ENCODE measurements at places on chromosomes 4 and X.

- H3K27me3 ChIP-seq: no peaks in the 10 kb centered on the region
- no peak for DNase-seq
- no peak overlapping the region for H3K4me3 ChIP-seq
- peaks cover 30% of the 10 kb centered on the region for H3K36me3 ChIP-seq
- no peak overlapping the region for H3K27ac ChIP-seq
These were observed 46.6 kb downstream of the HTT start for GRCh38 chr4:3121110-3121509.

DNA sequence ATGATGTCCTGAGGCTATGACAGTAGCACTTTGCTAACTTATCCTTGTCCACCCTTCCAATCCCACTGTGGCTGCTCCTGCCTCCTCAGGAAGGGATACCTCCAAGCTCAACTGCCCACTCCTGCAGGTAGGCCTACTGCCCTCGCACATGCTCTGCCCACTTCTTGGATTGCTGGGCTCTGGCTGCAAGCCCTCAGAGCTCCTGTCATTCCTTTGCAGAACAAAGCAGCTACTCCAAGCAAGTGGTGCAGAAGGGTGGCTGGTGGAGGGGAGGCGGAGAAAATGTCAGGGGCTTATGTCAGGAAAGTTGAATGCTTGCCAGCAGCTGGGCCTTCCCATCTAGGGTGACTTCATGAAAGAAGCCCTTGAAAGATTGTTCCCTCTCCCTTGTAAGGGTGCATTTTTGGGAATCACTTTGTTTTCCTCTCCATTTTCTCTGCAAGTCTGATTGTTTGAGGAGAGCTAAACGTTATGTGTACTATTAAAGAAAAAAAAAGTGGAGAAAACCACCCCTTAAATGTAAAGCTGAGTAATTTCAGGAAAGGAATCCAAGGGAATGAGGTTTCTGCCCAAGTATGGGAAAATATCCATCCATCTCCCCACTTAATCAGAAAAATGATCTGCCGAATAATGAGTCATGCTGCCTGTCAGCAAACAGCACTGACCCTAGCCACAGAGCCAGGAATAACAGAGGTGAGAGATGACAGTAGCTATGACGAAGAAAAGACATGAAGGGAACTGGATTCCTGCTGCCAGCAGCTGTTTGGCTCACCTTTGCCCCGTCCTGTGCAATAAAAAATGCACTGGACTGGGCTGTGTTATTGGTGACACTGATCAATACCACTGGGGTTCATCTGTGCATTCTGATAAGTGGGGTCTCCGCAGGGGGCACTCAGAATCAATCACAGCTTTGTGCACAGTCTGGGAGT lies 102.0 kb downstream of the RTL5 start:
- no peaks in the 10 kb centered on the region for H3K4me1 ChIP-seq
- no peak overlapping the region for H3K27ac ChIP-seq
- H3K27me3 ChIP-seq: peaks cover 7% of the 10 kb centered on the region
- H3K36me3 ChIP-seq: no peaks in the 10 kb centered on the region
- no peak overlapping the region for H3K4me3 ChIP-seq

GRCh38 chr4:23770011-23770410 lies 119.8 kb downstream of the PPARGC1A start:
- H3K4me3 ChIP-seq: no peak overlapping the region
- no peaks in the 10 kb centered on the region for H3K36me3 ChIP-seq
- no peaks in the 10 kb centered on the region for H3K4me1 ChIP-seq
- H3K27me3 ChIP-seq: no peaks in the 10 kb centered on the region
- H3K27ac ChIP-seq: no peak overlapping the region

- DNase-seq: no peak
- peaks cover 6% of the 10 kb centered on the region for H3K27me3 ChIP-seq
- no peak overlapping the region for H3K4me3 ChIP-seq
- no peaks in the 10 kb centered on the region for H3K36me3 ChIP-seq
These were observed 21.6 kb upstream of the MAPK10 start for GRCh38 chr4:86381431-86381830.

GRCh38 chr4:47839259-47839658 lies 1.4 kb upstream of the CORIN start:
- peaks cover 12% of the 10 kb centered on the region for H3K27me3 ChIP-seq
- peaks cover 24% of the 10 kb centered on the region for H3K4me1 ChIP-seq
- H3K36me3 ChIP-seq: peaks cover 7% of the 10 kb centered on the region
- no peak overlapping the region for H3K4me3 ChIP-seq
- peak; percentile 41 for DNase-seq

DNA sequence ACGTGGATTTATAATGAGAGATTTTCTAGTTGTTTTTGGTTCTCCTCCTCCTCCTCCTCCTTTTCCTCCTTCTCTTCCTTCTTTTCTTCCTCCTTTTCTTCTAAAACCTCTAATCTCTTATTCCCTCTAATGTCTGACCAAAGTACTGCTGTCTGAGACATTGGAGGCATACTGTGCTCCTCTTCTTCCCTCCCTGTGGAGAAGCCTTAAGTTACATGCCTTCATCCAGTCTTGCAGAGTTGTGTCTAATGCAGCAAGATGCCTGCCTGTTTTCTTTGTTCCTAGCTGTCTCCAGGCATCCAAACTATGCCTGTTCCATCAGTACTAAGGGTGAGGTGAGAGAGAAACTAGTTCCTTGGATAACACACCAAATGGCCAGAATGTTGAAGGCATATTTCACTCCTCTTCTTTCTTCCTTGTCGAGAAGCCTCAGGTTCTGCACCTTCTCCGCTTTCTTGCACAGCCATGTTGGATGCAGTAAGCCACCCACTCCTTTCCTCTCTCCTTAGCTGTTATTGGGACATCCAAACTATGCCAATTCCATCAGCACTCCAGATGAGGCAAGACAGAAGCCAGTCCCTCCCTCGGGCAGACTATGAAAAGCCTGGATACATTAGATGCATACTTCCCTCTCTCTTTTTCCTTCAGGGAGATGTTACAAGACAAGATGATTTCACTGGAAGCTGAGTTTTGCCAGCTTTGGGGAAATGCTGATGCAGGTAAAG lies 285.7 kb upstream of the TRAM1L1 start:
- H3K27ac ChIP-seq: no peak overlapping the region
- no peaks in the 10 kb centered on the region for H3K36me3 ChIP-seq
- no peaks in the 10 kb centered on the region for H3K4me1 ChIP-seq
- DNase-seq: no peak
- no peak overlapping the region for H3K4me3 ChIP-seq
- no peaks in the 10 kb centered on the region for H3K27me3 ChIP-seq

- no peak overlapping the region for H3K27ac ChIP-seq
- no peaks in the 10 kb centered on the region for H3K36me3 ChIP-seq
- H3K4me1 ChIP-seq: no peaks in the 10 kb centered on the region
- H3K27me3 ChIP-seq: peaks cover under 1% of the 10 kb centered on the region
- DNase-seq: no peak
These were observed 353.6 kb upstream of the RPS6KA3 start for GRCh38 chrX:20620306-20620705.

GRCh38 chr4:133377286-133377685 lies 228.2 kb downstream of the PCDH10 start:
- H3K36me3 ChIP-seq: no peaks in the 10 kb centered on the region
- H3K4me1 ChIP-seq: no peaks in the 10 kb centered on the region
- no peaks in the 10 kb centered on the region for H3K27me3 ChIP-seq
- no peak overlapping the region for H3K4me3 ChIP-seq
- no peak for DNase-seq

- no peaks in the 10 kb centered on the region for H3K36me3 ChIP-seq
- no peak overlapping the region for H3K4me3 ChIP-seq
- no peak for DNase-seq
- H3K4me1 ChIP-seq: no peaks in the 10 kb centered on the region
These were observed 19.7 kb upstream of the DOCK11 start for GRCh38 chrX:118475903-118476302.

GRCh38 chr4:628821-629635 lies 3.7 kb downstream of the PDE6B start:
- peak overlapping the region; percentile 36 for H3K27ac ChIP-seq
- no peak for DNase-seq
- H3K27me3 ChIP-seq: no peaks in the 10 kb centered on the region
- no peak overlapping the region for H3K4me3 ChIP-seq

DNA sequence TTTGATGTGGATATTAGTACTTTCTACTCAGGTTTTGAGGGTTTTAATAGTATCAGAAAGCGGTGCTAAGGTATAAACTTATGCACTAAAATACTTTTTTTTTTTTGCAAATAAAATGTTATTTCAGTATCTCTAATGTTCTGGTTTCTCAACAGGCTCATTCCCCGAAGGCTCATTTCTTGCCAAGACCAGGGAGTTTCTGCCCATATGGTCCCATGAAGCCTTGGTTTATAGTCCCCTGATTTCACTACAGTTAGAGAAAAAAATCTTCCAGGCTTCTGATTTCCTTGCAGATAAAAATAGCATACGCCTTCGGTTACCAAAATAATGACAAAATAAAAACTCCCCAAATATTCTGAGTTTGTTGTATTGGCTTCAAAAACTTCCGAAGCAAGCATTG lies 814.2 kb upstream of the PABPC4L start:
- no peaks in the 10 kb centered on the region for H3K36me3 ChIP-seq
- no peak overlapping the region for H3K4me3 ChIP-seq
- no peak for DNase-seq
- no peak overlapping the region for H3K27ac ChIP-seq

GRCh38 chr4:93436000-93436626 lies 392.4 kb upstream of the ATOH1 start:
- H3K27ac ChIP-seq: no peak overlapping the region
- H3K36me3 ChIP-seq: no peaks in the 10 kb centered on the region
- no peak overlapping the region for H3K4me3 ChIP-seq

DNA sequence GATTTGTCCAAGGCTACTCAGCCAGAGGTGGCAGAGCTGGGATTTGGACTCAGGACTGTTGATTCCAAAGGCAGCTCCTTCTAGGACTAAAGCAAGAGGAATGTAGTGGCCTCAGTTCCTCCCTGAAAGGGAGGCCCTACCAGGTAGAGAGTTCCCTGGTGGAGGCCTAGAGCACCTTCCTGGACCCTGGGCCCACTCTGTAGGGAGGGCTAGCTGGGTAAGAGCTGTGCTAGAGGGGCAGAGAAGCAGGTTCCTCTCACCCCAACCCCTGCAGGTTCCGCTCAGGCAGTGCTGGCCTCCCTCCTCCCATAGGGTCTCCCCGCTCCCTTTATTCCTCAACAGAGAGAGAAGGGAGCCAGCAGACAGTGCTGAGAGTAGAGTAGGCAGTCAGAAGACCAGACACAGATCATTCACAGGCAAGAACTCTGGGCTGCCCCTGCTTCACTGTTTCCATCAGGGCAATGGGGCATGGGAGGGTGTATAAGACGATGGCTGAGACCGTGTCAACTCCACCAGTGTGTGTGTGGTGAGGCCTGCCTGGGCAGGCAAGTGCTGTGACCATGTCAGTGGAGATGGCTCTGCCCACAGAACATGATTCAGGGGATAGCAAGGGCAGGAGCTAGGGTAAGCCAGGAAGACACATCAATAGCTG lies 12.4 kb upstream of the PJA1 start:
- H3K27ac ChIP-seq: no peak overlapping the region
- no peak overlapping the region for H3K4me3 ChIP-seq
- peaks cover 3% of the 10 kb centered on the region for H3K27me3 ChIP-seq
- no peak for DNase-seq
- no peaks in the 10 kb centered on the region for H3K36me3 ChIP-seq

GRCh38 chr4:173509036-173510001 lies 20.7 kb downstream of the HAND2 start:
- no peak overlapping the region for H3K27ac ChIP-seq
- peaks cover 95% of the 10 kb centered on the region for H3K27me3 ChIP-seq
- peaks cover 30% of the 10 kb centered on the region for H3K4me1 ChIP-seq
- H3K36me3 ChIP-seq: peaks cover 16% of the 10 kb centered on the region
- H3K4me3 ChIP-seq: peak overlapping the region; percentile 51

- H3K36me3 ChIP-seq: no peaks in the 10 kb centered on the region
- DNase-seq: no peak
- H3K4me1 ChIP-seq: no peaks in the 10 kb centered on the region
- no peaks in the 10 kb centered on the region for H3K27me3 ChIP-seq
- no peak overlapping the region for H3K4me3 ChIP-seq
- H3K27ac ChIP-seq: no peak overlapping the region
These were observed 942.9 kb upstream of the PABPC4L start for GRCh38 chr4:135144498-135144897.

GRCh38 chr4:132564920-132565319 lies 584.2 kb upstream of the PCDH10 start:
- H3K36me3 ChIP-seq: no peaks in the 10 kb centered on the region
- no peaks in the 10 kb centered on the region for H3K27me3 ChIP-seq
- H3K4me1 ChIP-seq: no peaks in the 10 kb centered on the region
- no peak for DNase-seq
- H3K27ac ChIP-seq: no peak overlapping the region

DNA sequence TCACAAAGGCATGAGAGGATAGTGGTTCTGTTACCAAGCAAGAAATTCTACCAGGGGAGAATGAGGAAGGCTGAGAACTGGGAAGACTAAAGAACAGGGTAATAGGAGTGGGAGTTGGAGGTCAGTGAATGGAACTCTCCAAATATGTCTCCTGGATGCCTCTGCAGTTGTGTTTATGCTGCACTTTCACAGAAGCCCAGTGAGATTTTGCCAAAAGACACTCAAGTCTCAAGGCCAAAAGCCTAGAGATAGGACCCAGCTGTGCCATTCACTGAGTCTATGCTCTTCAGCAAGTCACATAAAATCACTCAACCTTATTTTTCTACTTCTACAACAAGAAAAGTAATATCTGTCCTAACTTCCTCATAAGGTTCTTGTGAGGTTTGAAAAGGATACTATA lies 285.4 kb downstream of the UNC5C start:
- H3K4me1 ChIP-seq: no peaks in the 10 kb centered on the region
- H3K27ac ChIP-seq: no peak overlapping the region
- no peaks in the 10 kb centered on the region for H3K36me3 ChIP-seq

DNA sequence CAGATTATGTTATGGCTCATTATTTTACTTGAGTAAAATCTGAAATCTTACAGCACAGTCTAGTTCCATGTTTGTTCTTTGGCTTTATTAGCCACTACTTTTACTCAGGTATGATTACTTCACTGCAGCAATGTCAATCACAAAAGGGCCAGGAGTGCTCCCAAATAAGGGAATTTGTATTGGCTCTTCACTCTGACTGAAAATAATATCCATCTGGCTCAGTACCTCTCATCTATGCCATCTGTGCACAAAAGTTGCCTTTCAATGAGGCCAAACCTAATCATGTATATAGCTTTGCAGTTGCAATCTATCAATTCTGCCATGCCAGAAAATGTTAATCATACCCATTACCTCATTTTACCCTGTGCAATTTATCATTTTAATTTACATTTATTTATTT lies 161.1 kb downstream of the TECRL start:
- no peak overlapping the region for H3K27ac ChIP-seq
- no peak for DNase-seq
- H3K27me3 ChIP-seq: no peaks in the 10 kb centered on the region

DNA sequence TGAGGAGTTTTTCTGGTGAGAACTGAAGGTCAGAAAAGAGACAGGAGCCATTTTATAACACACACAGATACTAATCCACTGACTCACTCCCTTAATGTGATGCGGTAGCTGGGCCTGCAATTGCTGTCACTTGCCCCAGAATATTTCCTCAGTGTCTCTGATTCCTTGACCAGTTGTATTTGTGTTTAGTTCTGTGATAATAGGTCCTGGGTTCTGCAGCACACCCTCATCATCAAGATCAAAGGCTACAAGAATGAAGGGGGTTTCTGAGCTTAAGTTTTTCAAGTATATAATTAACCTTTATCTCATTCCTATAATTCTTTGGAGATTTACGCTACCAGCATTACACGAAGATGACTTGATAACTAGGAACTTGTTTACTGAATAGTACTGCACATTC lies 576.5 kb upstream of the CPXCR1 start:
- H3K36me3 ChIP-seq: no peaks in the 10 kb centered on the region
- no peak for DNase-seq
- H3K4me1 ChIP-seq: no peaks in the 10 kb centered on the region
- H3K4me3 ChIP-seq: no peak overlapping the region
- no peak overlapping the region for H3K27ac ChIP-seq

GRCh38 chrX:40055495-40055894 lies 42.3 kb downstream of the BCOR start:
- H3K36me3 ChIP-seq: peaks cover 77% of the 10 kb centered on the region
- H3K27ac ChIP-seq: no peak overlapping the region
- no peak for DNase-seq
- H3K27me3 ChIP-seq: no peaks in the 10 kb centered on the region

Data from activated CD4-positive, alpha-beta T cell treated with anti-CD3 and anti-CD28 coated beads, Interleukin-2, amount 10 ng/mL, durations not matched to agents 7 days and 5 days (primary cell).